ENCODE measurements at places on chromosomes 1 and 21.

- DNase-seq, result no peak
These were observed 45.0 kb downstream of the DUSP10 start for GRCh38 chr1:221696718-221697461.

GRCh38 chr1:27391511-27392095 lies 819 bp upstream of the GPR3 start:
- no peak for DNase-seq

GRCh38 chr1:55968661-55969060 lies 610.7 kb downstream of the PLPP3 start:
- DNase-seq, result no peak

DNA sequence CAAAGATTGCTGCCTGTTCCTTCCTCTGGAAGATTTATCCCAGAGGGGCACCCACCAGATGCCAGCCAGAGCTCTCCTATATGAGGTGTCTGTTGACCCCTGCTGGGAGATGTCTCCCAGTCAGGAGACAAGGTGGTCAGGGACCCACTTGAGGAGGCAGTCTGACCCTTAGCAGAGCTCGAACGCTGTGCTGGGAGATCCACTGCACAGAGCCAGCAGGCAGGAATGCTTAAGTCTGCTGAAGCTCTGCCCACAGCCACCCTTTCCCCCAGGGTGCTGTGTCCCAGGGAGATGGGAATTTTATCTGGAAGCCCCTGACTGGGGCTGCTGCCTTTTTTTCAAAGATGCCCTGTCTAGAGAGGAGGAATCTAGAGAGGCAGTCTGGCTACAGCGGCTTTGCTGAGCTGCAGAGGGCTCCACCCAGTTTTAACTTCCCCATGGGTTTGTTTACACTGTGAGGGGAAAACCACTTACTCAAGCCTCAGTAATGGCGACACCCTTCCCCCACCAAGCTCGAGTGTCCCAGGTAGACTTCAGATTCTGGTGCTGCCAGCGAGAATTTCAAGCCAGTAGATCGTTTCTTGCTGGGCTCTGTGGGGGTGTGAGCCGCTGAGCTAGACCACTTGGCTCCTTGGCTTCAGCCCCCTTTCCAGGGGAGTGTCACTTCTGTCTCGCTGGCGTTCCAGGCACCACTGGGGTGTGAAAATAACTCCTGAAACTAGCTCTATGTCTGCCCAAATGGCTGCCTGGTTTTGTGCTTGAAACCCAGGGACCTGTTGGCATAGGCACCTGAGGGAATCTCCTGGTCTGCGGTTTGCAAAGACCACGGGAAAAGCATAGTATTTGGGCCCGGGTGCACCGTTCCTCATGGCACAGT lies 51.1 kb upstream of the PDC start:
- no peak for DNase-seq

GRCh38 chr1:17819129-17819802 lies 64.1 kb downstream of the ACTL8 start:
- no peak for DNase-seq

DNA sequence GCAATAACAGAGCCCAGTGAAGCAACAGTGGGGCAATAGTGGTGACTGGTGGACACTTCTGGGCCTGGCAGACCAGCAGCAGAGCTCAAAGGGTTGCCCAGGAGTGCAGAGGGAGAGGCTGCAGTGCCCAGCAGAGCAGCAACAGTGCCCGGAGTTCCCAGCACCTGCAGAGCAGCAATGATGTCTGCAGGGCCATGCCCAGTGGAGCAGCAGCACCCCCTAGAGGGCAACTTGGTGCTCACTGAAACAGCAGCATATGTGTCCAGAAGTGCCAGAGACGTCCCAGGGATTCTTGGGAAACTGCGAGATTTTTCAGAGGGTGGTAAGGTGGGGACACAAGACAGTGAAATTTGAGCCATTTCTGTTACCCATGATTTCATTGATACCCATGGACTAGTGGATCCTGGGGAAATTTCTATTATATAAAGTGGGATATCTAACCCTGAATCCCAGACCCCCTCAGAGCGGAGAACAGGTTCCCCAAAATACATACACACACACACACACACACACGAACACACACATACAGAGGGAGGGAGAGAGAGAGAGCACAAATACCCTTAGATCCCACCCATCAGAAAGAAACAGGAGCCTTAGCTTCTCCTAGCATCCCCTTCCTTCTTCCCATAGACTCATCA lies 156.9 kb upstream of the GJB5 start:
- DNase-seq, result peak; percentile 2

DNA sequence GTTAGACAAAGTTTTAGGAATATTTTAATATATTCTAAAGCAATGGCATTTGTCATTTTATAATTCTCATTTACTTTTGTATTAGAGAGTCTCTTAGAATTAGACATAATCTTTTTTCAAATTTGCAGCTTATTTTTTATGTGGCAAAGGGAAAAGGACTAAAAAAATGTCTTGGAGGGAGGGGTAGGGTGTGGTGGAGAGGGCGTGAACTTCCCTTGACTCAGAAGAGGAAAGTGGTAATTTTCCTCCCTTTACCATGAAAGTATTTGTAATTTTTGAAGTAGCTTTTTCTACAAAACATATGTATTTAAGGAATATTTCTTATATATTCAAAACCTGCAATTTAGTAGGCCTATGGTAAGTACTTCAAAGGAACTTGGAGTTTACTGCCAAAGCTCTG lies 6.9 kb upstream of the RABGAP1L start:
- no peak for DNase-seq

DNA sequence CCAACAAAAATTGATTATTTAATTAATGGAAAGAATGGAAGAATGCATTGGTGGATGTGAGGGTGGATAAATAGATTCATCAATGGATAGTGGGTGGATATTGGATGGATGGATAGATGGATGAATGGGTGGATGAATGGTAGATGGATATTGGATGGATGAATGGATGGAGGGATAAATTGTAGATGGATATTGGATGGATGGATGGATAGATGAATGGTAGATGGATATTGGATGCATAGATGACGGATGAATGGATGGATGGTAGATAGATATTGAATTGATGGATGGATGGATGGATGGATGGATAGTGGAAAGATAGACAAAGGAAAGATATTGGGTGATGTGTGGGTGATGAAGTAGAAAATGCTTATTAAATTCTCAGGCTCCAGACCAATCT lies 123.6 kb upstream of the KAZN start:
- DNase-seq, result no peak

DNA sequence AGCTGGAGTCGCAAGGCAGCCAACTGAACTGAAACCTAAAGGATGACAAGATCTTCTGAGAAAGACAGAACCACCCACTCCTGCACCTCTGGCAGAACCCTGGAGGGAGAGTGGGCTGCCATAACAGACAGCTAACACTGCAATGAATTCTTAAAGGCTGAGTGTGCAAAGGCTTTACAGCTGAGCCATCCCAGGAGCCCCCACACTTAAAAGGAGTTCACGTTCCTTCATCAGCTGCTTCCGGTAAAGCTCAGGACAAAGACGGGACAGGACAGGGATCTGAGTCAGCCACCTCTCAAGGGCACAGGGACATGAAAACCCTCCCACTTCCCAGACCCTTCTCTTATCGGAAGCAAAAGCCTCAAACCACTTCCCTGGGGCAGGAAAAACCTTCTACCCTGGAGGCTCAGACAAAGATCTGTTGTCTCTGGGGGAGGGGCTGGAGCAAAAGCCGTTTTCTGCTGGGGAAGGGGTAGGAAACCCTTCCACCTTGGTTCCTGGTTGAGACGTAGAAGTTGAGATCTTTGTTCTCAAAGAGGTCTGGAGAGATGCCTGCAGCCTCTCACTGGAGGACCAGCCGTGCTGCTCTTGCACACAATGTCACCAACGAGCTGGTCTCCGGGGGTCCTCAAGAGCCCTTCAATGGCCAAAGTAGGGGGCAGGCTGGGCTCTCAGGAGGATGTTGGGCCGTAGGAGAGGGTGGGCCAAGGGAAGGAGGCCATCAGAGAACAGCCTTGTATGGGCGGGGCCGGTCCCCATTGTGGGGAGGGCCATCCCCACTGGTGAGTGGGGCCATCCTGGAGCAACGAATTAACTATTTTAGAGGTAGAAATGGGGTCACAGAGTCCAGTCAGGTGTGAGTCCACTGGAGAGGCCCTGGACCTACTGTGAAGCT lies 452.4 kb downstream of the PTPRU start:
- DNase-seq, result no peak
